K562 (cell line): ENCODE measurements at places on chromosomes 7 and 10. TPM values are rescaled to one million over a fixed set of nuclear protein-coding genes. Genes with fewer than 3 reads are reported as not detected.

DNA sequence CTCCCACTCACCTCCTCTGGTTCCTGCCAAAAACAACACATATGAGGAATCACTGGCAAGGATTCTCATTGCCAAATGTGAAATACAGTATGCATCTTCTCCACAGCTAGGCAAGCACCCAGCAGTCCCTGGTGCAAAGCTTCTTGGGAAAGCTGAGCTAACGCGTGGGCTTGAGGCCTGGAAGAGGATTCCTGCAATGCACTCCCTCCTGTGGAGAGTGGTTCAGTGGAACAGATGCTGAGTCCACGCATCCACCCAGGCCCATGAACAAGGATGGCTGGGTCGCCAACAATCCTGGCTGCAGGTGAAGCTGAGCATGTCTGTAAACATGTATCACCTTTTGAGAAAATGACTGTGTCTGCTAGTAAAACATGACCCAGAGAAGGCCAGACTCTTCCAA is 113.2 kb upstream of the CHST15 start:
- no peaks in the 10 kb centered on the region for H3K27me3 ChIP-seq
- no peak overlapping the region for H3K4me3 ChIP-seq
- H3K4me1 ChIP-seq = no peaks in the 10 kb centered on the region
- no peak for DNase-seq

GRCh38 chr7:151514461-151515275 is 5.0 kb downstream of the RHEB start:
- no peak overlapping the region for H3K4me3 ChIP-seq
- H3K27me3 ChIP-seq = no peaks in the 10 kb centered on the region
- H3K27ac ChIP-seq = no peak overlapping the region
- peaks cover 44% of the 10 kb centered on the region for H3K36me3 ChIP-seq
- peaks cover 46% of the 10 kb centered on the region for H3K4me1 ChIP-seq

DNA sequence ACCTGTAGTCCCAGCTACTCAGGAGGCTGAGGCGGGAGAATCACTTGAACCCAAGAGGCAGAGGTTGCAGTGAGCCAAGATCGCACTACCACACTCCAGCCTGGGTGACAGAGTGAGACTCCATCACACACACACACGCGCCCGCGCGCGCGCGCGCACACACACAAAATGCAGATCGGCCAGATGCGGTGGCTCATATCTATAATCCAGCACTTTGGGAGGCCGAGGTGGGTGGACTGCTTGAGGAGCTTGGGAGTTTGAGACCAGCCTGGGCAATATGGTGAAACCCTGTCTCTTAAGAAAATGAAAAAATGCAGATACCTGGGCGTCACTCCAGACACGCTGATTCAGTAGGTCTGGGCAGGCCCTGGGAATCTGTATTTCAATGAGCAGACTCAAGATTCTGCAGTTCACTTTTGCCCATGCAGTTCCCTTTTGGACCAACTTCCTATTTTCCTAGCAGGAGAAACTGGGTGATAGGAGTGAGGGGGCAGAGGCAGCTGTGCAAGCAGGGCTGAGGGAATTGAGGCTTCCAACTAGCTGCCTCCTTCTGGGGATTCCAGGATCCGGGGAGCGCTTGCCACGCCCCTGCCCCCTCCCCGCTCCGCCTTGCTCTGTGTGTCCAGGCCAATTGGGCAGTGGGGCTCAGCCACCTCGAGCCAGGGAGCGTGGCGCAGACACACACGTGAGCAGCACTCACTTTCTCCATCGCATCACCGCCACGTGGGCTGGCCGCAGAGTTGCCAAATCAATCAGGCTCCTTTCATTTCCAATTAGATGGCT is 173.6 kb downstream of the SH3PXD2A start:
- no peak overlapping the region for H3K4me3 ChIP-seq
- no peak for DNase-seq
- no peaks in the 10 kb centered on the region for H3K27me3 ChIP-seq
- peaks cover 5% of the 10 kb centered on the region for H3K4me1 ChIP-seq

The TMEM176B gene
- 0.60 and 0.76 TPM in 2 replicates for total RNA-seq

DNA sequence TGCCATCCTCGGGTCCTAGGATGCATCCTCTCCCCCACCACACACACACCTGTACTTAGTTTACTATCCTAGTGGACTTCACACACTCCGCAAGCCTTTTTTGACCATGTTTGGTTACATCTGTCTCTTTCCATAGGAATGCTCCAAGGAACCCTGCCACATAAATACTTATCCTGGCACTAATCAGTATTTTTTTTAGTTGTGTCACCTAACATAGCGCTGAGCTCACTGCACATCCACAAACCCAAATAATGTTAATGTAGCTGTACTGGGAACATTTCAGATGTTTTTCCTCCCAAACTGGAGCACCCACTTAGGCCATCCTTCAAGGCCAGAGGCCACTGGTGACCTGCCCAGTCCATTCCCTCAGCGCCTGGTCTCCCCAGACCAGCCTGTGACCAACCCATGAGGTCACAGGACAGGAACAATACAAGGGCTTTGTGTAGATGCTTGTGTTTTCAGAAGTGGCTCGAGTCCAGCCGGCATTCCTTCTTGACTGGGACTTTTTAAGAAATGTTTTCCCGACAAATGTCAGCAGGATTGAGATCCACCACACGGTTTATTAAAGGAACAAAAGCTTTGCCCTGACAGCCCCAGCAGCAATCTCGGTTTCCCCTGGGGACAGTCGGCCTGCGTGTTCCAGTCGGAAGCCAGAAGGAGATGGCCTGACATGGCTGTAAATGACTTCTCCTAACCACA is 181.4 kb downstream of the JCAD start:
- no peak overlapping the region for H3K4me3 ChIP-seq
- no peak for DNase-seq
- peaks cover 2% of the 10 kb centered on the region; the same call in 2 of the 3 replicates for H3K27me3 ChIP-seq
- H3K27ac ChIP-seq = no peak overlapping the region

The UFSP1 gene
- 7.8 and 8.5 TPM in 2 replicates for total RNA-seq

The CALCR gene
- 0.09 and 0.16 TPM in 2 replicates for total RNA-seq

DNA sequence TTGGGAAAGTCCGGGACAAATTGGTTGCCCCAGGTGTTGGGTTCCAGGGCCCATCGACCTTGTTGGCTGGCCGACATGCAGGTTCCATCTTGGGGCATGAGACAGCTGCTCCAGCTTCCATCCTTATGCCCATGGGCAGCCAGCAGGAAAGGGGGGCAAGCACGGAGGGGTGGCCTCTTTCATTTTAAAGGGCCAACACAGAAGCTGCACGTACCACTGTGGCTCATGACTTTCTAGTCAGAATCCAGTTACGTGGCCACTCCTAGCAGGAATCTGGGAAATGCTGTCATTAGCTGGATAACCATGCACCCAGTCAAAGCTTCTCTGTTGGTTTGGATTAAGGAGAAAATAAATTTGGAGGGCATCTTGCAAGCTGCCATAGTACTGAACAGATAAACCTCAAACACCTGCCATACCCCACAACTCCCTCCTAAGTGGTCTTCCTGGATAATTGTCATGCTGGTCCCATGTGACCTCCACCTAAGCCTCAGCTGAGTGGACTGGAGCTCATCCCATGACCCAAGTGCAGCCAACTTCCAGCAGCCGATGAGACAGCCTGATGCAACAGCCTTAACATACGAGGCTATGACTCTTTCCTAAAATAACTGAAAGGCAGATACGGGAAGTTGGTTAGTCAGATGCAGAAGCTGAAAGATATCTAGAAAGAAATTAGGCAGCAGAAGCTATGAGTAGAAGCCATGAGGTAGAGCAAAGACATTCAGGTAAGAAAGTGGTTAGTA is 21.4 kb upstream of the GSDME start:
- DNase-seq = no peak
- H3K27ac ChIP-seq = peak overlapping the region; percentile 71; the same call in 2 of the 3 replicates
- no peaks in the 10 kb centered on the region for H3K36me3 ChIP-seq
- H3K4me3 ChIP-seq = no peak overlapping the region
- H3K27me3 ChIP-seq = no peaks in the 10 kb centered on the region
- peaks cover 3% of the 10 kb centered on the region; the same call in 1 of the 2 replicates for H3K4me1 ChIP-seq

DNA sequence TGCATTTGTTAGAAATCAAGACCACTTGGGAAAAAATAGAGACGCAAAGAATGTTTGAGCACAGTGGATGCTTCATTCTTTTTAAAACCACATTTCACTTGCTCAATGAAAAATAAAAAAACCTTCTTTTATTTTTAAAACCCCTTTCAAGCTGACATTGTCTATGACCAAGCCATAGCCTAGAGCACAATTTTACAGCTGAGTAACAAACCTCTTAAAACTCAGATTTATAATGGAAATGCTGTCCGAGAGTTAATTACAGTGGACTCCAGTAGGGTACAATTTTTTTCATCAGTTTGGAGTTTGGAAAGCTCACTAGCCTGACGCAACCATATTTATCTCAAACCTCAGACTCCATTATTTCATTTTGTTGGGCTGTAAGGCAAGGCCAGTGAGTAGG is 116.3 kb downstream of the RNLS start:
- H3K36me3 ChIP-seq = no peaks in the 10 kb centered on the region
- no peaks in the 10 kb centered on the region for H3K27me3 ChIP-seq
- no peak overlapping the region for H3K27ac ChIP-seq
- no peak overlapping the region for H3K4me3 ChIP-seq

The PDGFA gene
- 9.8 and 10.2 TPM in 2 replicates for total RNA-seq
